Activated naive CD8-positive, alpha-beta T cell treated with anti-CD3 and anti-CD28 coated beads for 36 hours (primary cell): ENCODE measurements at places on chromosomes 3 and 15. TPM values are rescaled to one million over a fixed set of nuclear protein-coding genes. Genes with fewer than 3 reads are reported as not detected.

The A4GNT gene
- not detected for total RNA-seq

The HIGD2B gene
- total RNA-seq: 0.26 TPM

The SYNM gene
- total RNA-seq: 0.14 TPM

The CCDC54 gene
- total RNA-seq: not detected

The CHST14 gene
- total RNA-seq: 5.7 TPM

The INSYN1 gene
- total RNA-seq: not detected

The RAB11A gene
- 129 TPM for total RNA-seq

DNA sequence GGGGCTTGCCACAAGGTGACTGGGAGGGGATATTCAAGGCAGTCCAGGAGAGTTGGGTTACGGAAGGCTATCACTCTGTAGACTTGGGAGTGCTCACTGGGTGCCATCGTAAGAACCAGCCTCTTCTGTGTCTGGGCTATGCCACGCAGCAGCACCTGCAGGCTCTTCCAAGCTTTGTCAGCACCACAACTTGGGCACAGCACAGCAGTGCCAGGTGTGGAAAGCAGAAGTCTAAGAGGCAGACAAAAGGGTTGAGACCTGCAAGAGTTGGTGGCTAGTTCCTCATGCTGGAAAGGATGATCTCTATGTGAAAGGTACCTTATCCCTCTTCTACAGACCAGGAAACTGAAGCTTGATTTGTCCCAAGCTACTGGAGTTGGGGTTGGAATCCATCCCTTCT lies 15.8 kb downstream of the CX3CR1 start:
- peaks cover 34% of the 10 kb centered on the region for H3K4me1 ChIP-seq
- DNase-seq: no peak
- no peak overlapping the region for H3K27ac ChIP-seq

- no peak overlapping the region for H3K4me3 ChIP-seq
- H3K36me3 ChIP-seq: no peaks in the 10 kb centered on the region
- DNase-seq: no peak
Measured at GRCh38 chr3:16060358-16060852, 114.1 kb upstream of the GALNT15 start.

- no peaks in the 10 kb centered on the region for H3K27me3 ChIP-seq
- DNase-seq: no peak
- H3K27ac ChIP-seq: peak overlapping the region; percentile 97
Measured at GRCh38 chr3:183283886-183284285, 30.8 kb downstream of the B3GNT5 start.

DNA sequence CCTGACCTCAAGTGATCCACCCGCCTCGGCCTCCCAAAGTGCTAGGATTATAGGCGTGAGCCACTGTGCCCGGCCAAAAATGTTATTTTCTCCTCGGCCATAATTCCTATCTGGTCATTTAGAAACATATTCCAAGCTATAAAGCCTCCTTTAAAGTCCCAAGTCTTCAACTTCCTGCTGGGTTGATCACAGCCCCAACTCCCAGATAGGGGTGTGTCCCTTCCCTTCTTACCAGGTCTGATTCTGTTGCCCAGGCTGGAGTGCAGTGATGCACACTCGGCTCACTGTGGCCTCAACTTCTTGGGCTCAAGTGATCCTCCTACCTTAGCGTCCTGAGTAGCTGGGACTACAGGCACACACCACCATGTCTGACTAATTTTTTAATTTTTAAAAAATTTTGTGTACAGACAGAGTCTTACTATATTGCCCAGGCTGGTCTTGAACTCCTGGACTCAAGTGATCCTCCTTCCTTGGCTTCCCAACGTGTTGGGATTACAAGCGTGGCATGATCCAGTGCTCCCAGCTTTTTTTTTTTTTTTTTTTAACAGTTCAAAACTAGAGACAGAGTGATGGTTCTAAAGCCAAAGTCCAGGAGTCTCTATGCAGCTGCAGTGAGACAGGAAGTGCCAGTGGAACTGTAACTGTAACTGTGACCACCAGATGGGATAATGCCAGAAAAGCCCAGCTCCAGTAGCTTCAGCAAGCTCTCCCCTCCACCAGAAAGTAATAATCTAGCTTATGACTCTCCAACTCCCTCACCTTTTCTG lies 8.2 kb upstream of the PRKAR2A start:
- H3K27ac ChIP-seq: no peak overlapping the region
- H3K4me3 ChIP-seq: no peak overlapping the region
- no peaks in the 10 kb centered on the region for H3K36me3 ChIP-seq
- no peak for DNase-seq

- no peaks in the 10 kb centered on the region for H3K4me1 ChIP-seq
- H3K27ac ChIP-seq: no peak overlapping the region
- no peak for DNase-seq
- H3K4me3 ChIP-seq: no peak overlapping the region
- H3K36me3 ChIP-seq: no peaks in the 10 kb centered on the region
Measured at GRCh38 chr3:162738784-162739183, 1242.2 kb downstream of the OTOL1 start.

DNA sequence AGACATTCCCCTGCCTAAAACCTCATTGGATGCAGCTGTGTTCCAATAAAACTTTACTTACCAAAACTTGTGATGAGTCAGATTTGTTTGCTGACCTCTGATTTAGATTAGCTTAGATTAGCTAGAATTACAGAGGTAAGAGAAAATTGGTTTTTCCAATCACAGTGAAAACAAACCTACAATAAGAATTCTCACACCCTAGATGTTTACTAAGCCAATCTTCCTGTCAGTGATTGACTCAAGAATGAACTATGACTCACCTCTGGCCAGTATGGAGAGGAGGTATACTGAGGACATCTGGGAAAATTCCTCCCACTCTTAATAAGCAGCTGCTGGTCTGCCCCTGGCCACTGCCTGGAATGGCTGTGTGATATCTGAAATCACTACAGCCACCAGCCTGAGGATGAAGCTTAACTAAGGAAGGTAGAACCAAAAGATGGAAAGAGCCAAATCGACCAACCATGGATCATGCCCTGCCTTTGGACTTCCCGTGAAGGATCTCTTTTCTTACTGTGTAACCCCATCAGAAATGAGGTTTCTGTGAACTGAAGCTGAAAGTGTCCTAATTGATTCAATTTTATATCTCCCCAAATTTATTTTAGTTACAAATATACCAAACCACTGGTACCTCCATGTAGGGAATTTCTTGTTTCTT lies 19.0 kb upstream of the GHSR start:
- H3K27me3 ChIP-seq: peaks cover 20% of the 10 kb centered on the region
- DNase-seq: no peak
- no peak overlapping the region for H3K4me3 ChIP-seq
- H3K4me1 ChIP-seq: peaks cover 6% of the 10 kb centered on the region

DNA sequence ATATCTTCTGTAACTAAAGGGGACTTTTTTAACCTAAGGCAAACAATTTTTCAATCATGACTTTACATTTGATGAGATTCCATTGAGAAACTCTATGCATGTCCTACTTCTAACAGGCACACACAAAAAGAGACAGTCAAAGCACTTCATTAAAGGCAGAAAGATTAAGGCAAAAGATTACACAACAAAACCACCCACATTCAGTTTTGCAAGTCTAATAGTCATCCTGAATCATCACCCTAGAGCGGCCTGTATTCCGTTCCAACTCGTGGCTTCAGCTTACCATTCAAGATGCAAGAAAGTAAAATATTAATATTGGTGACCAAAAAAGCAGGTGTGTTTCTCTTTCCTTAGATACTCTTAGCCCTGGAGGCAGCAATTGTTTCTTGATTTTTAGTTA lies 205.9 kb downstream of the P3H2 start:
- DNase-seq: no peak
- H3K27ac ChIP-seq: no peak overlapping the region
- H3K4me3 ChIP-seq: no peak overlapping the region
- H3K4me1 ChIP-seq: no peaks in the 10 kb centered on the region
- peaks cover 9% of the 10 kb centered on the region for H3K27me3 ChIP-seq

DNA sequence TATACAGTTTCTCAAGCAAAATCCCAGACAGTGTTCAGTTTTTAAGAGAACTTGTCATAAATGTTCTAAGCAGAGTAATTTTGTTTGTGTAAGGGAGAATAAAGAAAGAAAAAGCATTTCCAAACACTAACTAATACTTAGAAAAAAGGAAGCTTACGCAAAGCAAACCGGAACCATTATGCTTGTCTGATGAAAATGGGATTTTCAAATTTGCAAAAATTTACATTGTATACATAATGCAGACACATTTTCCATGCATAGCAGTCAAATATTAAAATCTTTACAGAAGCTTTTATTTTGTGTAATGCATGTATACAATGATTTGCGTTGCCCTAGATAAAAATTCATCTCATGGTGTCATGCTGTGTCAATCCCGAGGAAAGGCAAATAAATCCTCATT lies 229.0 kb downstream of the SLC9A9 start:
- peaks cover 6% of the 10 kb centered on the region for H3K36me3 ChIP-seq
- no peak overlapping the region for H3K4me3 ChIP-seq
- no peak for DNase-seq

DNA sequence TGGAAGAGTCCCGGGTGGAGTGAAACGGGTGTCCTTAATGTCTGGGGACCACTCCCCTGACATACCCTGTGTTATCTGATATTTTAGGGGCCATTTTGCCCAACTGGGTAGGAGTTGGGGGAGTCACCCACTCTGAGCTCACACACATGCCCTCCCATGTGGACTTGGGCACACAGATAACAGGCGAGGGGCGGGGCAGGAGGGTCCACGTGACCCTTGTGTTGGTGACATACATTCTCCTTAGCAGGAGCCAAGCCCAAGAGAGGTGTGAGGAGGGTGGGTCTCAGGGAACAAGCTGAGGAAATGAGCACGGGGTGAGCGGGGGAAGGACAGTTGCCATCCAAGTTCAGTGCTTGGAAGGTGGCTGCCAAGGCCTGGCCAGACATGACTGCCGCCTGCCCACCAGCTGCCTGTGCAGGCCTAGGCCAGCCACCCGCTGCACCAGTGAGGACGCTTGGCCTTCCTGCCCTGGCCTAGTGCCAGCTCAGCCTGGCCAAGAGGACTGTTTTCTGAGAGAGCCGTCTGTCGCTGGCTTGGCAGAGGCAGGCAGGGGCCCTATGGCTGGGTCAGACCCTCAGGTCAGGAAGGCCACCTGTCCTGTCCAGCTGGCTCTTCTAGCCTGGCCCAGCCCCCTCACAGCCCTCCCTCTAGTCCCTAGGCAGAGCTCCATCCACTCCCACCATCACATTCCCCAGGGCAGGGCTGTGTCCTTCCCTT lies 31.3 kb upstream of the TMEM115 start:
- H3K4me3 ChIP-seq: no peak overlapping the region
- H3K4me1 ChIP-seq: peaks cover 3% of the 10 kb centered on the region
- H3K27me3 ChIP-seq: no peaks in the 10 kb centered on the region
- H3K27ac ChIP-seq: no peak overlapping the region
- no peaks in the 10 kb centered on the region for H3K36me3 ChIP-seq

- H3K4me1 ChIP-seq: no peaks in the 10 kb centered on the region
- DNase-seq: no peak
- no peaks in the 10 kb centered on the region for H3K27me3 ChIP-seq
Measured at GRCh38 chr3:174330303-174330702, 528.8 kb upstream of the NAALADL2 start.

DNA sequence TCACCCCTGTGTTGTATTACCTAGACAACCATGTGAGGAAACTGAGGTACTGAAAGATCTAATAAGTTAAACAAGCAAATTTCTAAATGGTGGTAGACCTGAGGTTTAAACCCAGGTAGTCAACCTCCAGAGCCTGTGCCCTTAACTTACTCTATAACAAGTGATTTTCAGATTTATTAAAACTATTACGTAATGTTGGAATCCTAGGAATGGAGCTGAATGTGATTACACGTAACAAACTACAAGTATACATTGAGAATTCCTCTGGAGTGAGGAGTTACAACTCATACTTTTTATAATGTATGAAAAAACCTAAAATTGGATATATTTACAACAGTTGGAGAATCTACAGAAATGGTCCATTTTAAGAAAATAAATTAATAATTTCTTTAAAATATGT lies 18.0 kb downstream of the FAM98B start:
- no peaks in the 10 kb centered on the region for H3K27me3 ChIP-seq
- H3K36me3 ChIP-seq: peaks cover 7% of the 10 kb centered on the region
- H3K27ac ChIP-seq: no peak overlapping the region
- H3K4me1 ChIP-seq: peaks cover 2% of the 10 kb centered on the region
- no peak for DNase-seq
- H3K4me3 ChIP-seq: no peak overlapping the region

- no peaks in the 10 kb centered on the region for H3K4me1 ChIP-seq
- no peak overlapping the region for H3K27ac ChIP-seq
- no peak for DNase-seq
- no peaks in the 10 kb centered on the region for H3K27me3 ChIP-seq
- no peaks in the 10 kb centered on the region for H3K36me3 ChIP-seq
Measured at GRCh38 chr3:134061401-134061800, 31.7 kb upstream of the SLCO2A1 start.

GRCh38 chr3:189593581-189593980 lies 37.6 kb upstream of the TP63 start:
- H3K4me1 ChIP-seq: no peaks in the 10 kb centered on the region
- H3K4me3 ChIP-seq: no peak overlapping the region
- no peak overlapping the region for H3K27ac ChIP-seq
- H3K36me3 ChIP-seq: peaks cover 2% of the 10 kb centered on the region

DNA sequence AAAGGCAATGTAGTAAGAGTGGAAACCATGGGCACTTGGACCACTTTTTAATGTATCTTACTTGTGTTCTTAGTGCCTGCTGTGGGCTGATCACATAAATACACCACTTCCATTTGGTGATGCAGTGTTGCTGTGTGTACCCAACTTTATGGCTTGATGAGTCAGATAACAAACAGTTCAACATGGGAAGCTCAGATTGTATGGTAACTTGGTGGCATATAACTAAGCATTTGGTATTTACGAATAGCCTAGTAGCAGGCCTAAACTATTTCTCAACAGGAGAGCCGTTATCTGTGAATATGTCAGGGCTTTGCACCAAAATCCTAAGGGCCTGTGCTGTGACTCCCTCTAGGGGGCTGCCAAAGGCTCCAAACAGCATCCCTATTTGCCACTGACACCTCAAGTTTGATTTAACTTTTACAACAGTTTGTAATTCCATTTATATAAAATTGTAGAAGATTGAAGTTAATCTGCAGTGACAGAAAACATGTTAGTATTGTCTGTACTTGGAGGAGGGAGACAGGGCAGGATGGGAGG lies 640.4 kb upstream of the CADM2 start:
- no peaks in the 10 kb centered on the region for H3K27me3 ChIP-seq
- no peak for DNase-seq
- no peak overlapping the region for H3K27ac ChIP-seq

GRCh38 chr3:59817511-59817910 lies 767.7 kb upstream of the CFAP20DC start:
- DNase-seq: no peak
- H3K36me3 ChIP-seq: no peaks in the 10 kb centered on the region
- H3K4me1 ChIP-seq: peaks cover 6% of the 10 kb centered on the region
- H3K27ac ChIP-seq: no peak overlapping the region
